Neural progenitor cell (in vitro differentiated cells): ENCODE measurements at places on chromosomes 16 and 17.
A peak's percentile ranks its signal among the peaks of the same experiment; 100 is the strongest.

DNA sequence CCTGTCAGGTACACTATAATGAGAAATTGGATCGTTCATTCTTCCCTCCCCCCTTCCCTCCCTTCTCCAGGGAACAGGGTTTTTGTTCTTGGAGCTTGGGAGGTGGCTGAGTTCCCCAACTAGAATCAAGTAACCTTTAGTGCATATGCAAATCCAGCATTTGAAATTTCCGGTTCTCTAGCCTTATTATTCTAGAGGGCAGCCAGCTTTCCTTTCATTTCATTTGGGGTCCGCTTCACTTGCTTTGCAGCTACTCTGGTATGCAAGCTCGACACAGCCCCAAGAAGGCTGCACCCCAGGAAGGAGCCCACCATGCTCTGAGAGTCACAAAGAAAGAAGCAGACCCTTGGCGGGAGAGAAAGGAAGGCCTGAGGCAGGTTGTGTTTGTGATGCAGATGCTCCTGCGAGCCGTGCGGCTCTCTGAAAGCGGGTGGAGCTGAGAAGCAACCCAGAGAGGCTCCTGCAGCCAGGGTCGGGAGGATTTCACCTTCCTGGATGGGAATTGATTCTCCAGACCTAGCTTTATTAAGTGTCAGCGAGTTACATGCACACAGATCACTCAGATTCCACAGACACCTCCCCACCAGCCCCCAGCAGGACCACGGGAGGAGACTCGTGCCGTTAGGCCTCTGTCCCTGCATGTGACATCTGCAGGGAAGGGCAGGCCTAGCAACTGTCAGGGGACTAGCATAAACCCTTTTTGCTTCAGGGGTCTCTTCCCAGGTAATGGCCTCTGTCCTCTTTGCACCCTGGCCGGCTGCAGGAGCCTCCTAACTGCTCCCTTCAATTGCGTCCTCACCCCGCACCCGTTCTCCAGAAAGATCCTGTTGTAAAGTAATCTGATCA lies 34.5 kb downstream of the PMM2 start:
- peak; percentile 74 for DNase-seq

GRCh38 chr16:29820730-29821642 lies 724 bp downstream of the MVP start:
- DNase-seq, result no peak

DNA sequence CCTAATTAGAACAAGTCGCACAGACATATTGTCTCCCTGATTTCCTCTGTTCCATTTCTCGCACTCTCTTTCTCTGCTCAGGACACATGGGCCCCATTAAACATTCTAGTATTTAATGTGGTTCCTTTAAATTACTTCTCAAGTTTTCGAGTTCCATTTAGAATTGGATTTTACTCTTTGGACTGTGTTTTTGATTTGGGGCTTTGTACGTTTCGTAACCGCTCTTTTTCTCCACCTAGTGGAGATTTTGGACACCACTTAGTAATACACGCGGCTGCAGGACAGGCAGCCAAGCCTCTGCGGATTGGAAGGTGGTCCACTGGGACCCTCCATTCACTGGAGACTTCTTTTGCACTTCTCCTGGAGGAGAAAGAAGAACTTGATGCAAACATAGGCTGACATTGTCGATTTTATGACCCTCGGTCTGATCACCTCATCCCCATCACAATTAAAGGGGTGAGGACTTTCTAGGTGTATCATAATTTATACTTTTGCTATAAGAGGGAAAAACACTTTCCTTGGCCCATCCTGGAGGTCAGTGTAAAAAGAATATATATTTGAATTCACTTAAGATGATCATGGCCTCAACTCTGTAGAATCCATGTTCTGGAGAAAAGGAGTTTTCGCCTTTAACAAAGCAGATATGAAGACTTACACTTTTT lies 85.7 kb downstream of the NOG start:
- peak; percentile 69 for DNase-seq

DNA sequence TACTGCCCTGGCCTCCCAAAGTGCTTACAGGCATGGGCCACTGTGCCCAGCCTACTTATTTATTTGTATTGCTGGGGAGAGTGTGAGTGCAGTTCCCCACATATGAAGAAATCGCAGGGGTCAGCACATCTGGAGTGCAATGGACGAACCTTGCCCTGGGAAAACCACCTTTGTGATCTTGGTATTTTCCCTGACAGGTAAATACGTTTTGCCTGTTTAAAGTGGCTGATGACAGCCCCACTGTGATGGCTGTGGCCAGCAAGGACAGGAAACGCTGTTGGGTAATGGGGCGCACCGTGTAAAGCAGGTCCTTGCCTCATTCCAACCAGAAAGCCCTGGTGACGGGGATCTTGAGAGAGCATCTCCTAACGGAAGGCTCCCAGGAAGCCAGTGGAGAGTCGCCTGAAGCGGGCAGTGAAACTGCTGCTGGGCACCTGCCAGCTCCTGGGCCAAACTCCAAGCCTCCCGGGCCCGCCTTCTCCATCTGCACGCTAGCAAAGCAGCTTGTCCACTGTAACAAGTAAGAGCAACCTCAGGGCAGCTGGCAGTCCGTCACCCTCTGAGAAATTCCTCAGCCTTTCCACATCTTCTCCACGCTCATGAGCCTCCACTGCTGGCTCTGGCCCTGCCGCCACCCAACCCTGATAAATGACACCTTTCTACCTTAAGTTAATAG lies 17.5 kb downstream of the EMC8 start:
- no peak for DNase-seq

GRCh38 chr17:72863526-72864211 lies 228.8 kb downstream of the SLC39A11 start:
- DNase-seq, result peak; percentile 18

DNA sequence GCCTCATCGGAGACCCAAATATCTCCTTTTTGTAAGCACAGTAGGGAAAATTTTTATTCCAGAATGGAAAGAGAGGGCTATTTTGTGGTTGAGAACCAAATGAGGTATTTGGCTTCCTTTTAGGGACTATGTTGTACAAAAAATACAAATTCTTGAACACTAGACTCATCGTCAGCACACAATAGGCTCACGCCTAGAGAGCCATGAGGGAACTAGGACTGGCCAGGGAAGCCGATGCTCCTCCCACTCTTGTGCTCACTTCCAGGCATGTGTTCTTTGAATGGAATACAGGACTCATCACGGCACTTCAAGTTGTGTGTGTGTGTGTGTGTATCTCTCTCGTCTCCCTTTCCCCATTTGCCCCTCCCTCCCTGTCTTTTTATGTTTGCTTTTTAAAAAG lies 17.8 kb upstream of the BLMH start:
- no peak for DNase-seq

- no peak for DNase-seq
Observed at GRCh38 chr16:7638306-7638705, 305.7 kb downstream of the RBFOX1 start.

GRCh38 chr17:76866774-76867577 lies 1.2 kb upstream of the MGAT5B start:
- no peak for DNase-seq

DNA sequence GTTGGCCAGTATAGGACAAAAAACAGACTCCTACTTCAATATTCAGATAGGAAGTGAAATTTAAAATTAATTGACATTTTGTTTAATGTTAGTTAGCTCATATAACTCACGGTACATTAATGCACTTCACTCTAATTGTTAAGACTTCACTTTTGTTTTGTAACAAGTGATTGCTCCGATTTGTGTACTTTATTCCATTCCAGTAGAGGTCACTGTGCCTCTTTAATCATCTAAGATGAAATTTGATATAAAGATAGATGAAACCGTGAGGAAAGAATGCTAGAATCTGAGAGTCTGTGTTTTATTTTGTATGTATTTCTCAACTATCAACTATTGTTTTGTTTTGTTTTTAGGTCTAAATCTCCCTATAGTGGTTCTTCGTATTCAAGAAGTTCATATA lies 29.0 kb downstream of the RBBP6 start:
- DNase-seq, result no peak

- no peak for DNase-seq
Observed at GRCh38 chr16:48393485-48394354, 8.5 kb upstream of the SIAH1 start.

DNA sequence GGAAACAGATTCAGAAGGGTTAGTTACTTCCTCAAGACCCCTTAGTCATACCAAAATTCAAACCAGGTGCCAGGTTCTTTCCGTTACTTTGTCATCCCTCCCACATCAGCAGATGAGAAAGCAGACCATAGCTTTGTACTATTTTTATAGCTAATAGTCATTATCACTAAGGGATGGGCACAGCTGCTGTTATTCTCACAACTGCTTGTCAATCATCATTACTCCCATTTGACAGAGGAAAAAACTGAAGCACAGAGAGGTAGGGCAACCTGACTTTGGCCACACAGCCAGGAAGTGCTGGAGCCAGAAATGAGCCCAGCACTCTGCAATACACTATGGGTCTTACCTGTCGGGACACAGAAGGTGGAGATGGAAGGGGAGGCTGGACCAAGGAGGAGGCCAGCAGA lies 30.0 kb downstream of the TEKT5 start:
- no peak for DNase-seq

DNA sequence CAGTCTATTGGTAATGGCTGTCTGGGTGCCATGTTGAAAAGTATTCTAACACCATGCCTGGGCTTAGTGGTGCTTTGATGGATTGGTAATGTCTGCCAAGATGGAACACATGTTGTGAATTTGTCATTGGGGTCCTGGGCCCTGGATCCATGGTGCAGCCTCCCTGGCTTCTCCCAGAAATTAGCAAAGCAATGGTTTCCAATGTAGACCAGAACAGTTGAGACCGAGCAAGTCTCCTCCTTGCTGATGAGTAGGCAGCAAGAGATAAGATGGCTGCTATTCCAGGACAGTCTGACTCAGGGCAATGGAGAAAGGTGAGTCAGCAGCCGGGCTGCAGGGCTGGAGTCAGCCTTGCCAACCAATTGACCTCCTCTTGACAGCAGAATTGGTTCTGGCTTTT lies 30.8 kb downstream of the GPR139 start:
- no peak for DNase-seq

DNA sequence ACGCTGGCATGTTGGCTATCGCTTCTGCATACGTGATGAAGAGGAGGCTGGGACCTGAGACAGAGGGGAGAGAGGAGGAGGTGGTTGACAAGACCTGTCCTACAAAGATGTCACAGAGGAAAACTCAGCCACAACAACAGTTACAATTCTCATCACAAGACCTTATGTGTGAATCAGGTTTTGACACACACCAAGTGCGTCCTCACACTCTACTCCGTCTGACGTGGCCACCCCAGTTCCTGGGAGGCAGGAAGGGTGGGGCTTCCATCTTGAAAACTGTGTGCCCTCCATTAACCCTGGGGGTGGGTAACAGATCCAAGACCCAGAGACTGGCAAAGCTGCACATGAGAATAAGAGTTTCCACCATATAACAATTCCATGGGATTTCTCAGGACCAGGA lies 24.1 kb downstream of the SLC6A4 start:
- DNase-seq, result no peak

GRCh38 chr16:18969855-18970240 lies 13.9 kb upstream of the TMC7 start:
- DNase-seq, result no peak

GRCh38 chr16:4416200-4417032 lies at the start of gene CORO7:
TSS of gene CORO7 (minus strand) at chr16:4416596. CDS start at chr16:4416518, 78 bp downstream.
- DNase-seq, result peak; percentile 93

GRCh38 chr16:27969574-27969973 lies 93.9 kb downstream of the GSG1L start:
- no peak for DNase-seq

GRCh38 chr17:40921026-40921425 lies 16.4 kb downstream of the KRT23 start:
- no peak for DNase-seq

- DNase-seq, result peak; percentile 16
Observed at GRCh38 chr16:25750488-25751216, 58.9 kb downstream of the HS3ST4 start.

- DNase-seq, result no peak
Observed at GRCh38 chr17:76369804-76370203, 14.6 kb upstream of the SPHK1 start.

DNA sequence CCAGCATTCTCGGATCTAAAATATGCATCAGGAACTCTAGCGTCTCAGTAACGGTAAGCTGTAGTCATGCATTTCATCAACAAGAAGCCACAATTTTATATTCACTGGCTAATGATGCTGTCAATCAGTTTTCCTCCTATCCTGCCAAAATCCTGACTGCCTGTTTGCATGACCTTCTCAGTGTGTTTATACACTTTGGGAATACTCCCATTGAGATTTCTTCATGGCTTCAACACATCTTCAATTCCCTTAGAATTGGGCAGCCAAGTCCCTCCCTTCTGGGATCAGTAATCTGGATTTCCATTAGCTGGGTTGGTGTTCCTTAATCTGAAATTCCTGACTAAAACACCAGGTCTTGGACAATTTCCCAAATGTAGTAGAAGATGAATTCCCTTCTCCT lies 348.9 kb upstream of the DYNLRB2 start:
- no peak for DNase-seq

GRCh38 chr16:48860341-48860740 lies 250.4 kb upstream of the N4BP1 start:
- DNase-seq, result no peak

DNA sequence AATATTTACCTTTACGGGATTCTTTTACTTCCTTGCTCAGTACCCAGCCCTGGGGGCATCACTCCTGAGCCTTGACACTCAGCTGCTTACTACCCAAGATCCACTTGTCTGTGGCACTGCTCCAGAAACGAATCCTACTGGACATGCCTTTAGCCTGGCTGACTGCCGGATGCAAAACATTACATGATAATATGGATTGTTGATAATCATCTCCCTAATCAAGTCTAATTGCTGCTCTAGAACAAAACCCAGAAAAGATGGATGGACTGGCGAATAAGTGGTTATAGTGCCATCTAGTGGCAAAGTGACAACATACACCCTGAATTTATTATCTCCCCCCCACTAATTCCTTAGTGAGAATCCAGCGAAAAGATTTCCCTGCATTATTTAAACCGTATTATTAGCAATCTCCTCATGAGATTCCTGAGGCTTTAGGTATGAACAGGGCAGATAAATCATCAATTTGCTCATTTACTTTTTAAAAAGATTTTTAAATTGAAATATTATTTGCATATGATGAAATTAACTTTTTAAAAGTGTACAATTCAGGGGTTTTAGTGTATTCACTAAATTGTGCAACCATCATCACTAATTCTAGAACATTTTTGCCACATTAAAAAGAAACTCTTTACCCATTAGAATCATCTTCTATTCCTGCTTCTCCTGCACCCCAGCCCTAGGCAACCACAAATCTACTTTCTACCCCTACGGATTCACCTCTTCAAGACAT lies 61.6 kb downstream of the RGS9 start:
- DNase-seq, result peak; percentile 69

GRCh38 chr16:87581857-87582215 lies 20.5 kb upstream of the JPH3 start:
- no peak for DNase-seq

- DNase-seq, result no peak
Observed at GRCh38 chr16:69465083-69465721, 40.8 kb downstream of the CYB5B start.

- peak; percentile 50 for DNase-seq
Observed at GRCh38 chr16:84514874-84515835, 10.7 kb upstream of the MEAK7 start.

GRCh38 chr16:68764862-68765261 lies 27.8 kb downstream of the CDH1 start:
- no peak for DNase-seq

- peak; percentile 98 for DNase-seq
Observed at GRCh38 chr16:79723583-79724168, 123.1 kb upstream of the MAF start.

- no peak for DNase-seq
Observed at GRCh38 chr17:2749058-2749783, at the start of gene CCDC92B. TSS of gene CCDC92B (minus strand) at chr17:2749652. CDS start at chr17:2735145, 14,507 bp downstream.
